ENCODE measurements at places on chromosomes 7 and 10. TPM values are rescaled to one million over a fixed set of nuclear protein-coding genes. Genes with fewer than 3 reads are reported as not detected.

CCZ1 gene
- 24.3 TPM for total RNA-seq

DNA sequence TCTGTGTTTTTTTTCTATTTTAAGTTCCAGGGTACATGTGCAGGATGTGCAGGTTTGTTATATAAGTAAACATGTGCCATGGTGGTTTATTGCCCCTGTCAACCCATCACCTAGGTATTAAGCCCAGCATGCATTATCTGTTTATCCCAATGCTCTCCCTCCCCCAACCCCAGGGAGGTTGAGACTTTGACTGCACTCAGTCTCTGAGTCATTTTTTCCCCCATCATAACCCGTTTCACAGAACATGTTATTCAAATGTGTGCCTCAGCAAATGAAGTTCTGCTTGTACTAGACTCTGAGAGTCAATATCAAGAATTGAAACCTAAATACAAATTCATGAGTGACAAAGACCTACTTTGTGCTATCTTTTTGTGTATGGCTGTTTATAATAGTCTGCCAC, 70.0 kb upstream of the CYP26C1 start:
- DNase-seq: no peak

DNA sequence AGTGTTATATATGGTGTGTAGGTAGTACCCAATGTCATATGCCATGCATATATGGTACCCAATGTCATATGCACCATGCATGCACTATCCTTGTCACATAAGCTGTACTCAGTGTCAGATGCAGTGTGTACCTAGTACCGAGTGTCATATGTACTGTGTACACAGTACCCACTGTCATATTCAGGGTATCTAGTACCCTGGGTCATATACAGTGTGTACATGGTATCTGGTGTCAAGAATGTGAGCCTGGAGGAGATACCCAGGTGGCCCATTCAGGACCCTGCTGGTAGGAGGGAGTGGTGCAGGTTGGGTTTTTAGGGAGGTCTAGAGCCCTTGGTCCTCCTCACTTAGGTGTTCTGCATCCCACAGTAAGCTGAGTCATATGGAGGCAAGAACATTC, 1.8 kb downstream of the ZMYND11 start:
- peak; percentile 19 for DNase-seq

- peak; percentile 12 for DNase-seq
Measured at GRCh38 chr10:45514291-45515270, 140.6 kb downstream of the ALOX5 start.
